ENCODE measurements at places on chromosomes 2 and 18. TPM values are rescaled to one million over a fixed set of nuclear protein-coding genes. Genes with fewer than 3 reads are reported as not detected.
A peak's percentile ranks its signal among the peaks of the same experiment; 100 is the strongest.

DNA sequence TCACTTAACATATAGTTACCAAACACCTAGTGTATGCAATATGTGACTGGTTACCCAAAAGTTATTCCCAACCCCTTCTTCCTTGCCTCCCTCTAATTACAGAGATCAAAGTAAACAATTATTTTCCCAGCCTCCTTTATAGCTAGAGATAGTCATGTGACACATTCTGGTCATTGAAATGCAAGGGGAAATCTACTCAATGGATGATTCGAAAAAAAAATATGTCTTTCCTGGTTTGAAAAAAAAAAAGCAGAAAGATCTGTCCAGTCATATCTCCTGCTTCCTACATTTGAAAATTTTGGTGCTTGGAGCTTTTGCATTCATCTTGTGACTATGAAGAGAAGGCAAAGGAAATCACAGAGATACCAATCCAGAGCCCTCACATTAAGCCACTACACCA lies 27.6 kb upstream of the UGP2 start:
- no peaks in the 10 kb centered on the region for H3K4me1 ChIP-seq
- H3K27me3 ChIP-seq, result no peaks in the 10 kb centered on the region
- H3K36me3 ChIP-seq, result no peaks in the 10 kb centered on the region

DNA sequence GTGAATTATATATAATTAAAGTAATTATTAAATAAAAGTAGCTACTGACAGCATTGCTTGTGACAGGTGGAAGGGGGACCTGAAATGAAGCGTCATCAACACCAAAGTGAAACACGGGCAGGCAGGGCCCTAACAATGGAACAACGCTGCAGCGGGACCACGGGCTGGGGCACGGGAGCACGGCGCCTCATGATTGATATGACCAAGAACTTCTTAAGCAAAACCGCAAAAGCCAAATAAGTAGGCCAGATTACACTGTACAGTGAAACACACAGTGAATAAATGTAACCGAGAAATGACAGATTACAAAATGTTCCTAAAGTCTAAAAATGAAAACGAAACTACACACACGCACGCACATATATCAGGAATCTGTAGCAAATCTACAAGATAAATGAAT lies 81.4 kb downstream of the SNTG2 start:
- no peak overlapping the region for H3K27ac ChIP-seq
- no peak for DNase-seq
- no peaks in the 10 kb centered on the region for H3K36me3 ChIP-seq
- H3K4me3 ChIP-seq, result no peak overlapping the region
- no peaks in the 10 kb centered on the region for H3K4me1 ChIP-seq
- no peaks in the 10 kb centered on the region for H3K27me3 ChIP-seq

GRCh38 chr2:144162652-144163051 lies 357.3 kb downstream of the ZEB2 start:
- no peak overlapping the region for H3K4me3 ChIP-seq
- no peak for DNase-seq
- no peaks in the 10 kb centered on the region for H3K27me3 ChIP-seq
- no peaks in the 10 kb centered on the region for H3K36me3 ChIP-seq
- H3K4me1 ChIP-seq, result no peaks in the 10 kb centered on the region

ELOA2 gene
- not detected for total RNA-seq

DNA sequence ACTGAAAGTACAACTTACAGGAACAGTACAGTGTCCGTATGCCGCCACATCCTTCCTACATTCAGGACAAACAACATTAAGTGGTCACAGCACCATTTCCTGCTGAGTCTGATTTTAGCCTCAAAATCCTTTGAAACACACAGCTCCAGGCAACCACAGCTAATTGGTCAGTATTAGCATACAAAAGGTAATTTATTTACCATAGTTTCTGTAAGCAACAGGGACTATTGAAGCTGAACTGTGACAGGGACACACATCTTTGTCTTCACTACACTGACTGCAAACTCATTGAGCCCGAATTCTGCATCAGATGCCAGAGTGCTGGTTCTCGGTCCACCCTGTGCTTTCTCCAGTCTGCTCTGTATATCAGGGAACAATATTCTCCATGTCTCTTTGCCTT lies 151.8 kb downstream of the ST6GAL2 start:
- H3K4me1 ChIP-seq, result no peaks in the 10 kb centered on the region
- H3K27ac ChIP-seq, result no peak overlapping the region
- H3K4me3 ChIP-seq, result no peak overlapping the region
- no peak for DNase-seq
- H3K36me3 ChIP-seq, result no peaks in the 10 kb centered on the region

CD8B2 gene
- total RNA-seq, result under 0.01 TPM

PLCD4 gene
- total RNA-seq, result 2.6 TPM

- peak overlapping the region; percentile 92 for H3K27ac ChIP-seq
- H3K27me3 ChIP-seq, result no peaks in the 10 kb centered on the region
- H3K4me3 ChIP-seq, result no peak overlapping the region
- peaks cover 12% of the 10 kb centered on the region for H3K4me1 ChIP-seq
- H3K36me3 ChIP-seq, result no peaks in the 10 kb centered on the region
- peak; percentile 37 for DNase-seq
These were observed 95.0 kb downstream of the TMEM17 start for GRCh38 chr2:62410926-62411456.

CHST10 gene
- 17.0 TPM for total RNA-seq

DNA sequence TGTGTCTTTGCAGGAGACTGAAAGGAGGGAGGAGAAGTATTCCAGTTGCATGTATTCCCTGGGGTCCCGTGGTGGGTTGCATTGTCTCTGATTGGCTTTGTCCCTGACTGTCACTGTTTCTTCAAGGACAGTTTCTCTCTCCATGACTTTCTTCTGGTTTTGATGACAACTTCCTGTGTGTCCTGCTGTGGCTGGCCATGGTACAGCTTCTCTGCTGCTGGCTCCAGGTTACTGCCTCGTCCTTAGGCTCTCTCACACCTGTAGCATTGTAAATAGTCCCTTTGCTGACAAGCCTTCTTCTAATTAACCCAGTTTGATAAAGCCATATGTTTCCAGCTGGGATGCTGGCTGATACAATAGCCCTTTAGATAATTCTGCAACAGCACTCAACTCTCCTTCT lies 129.0 kb downstream of the LPIN1 start:
- H3K4me1 ChIP-seq, result no peaks in the 10 kb centered on the region
- H3K27me3 ChIP-seq, result no peaks in the 10 kb centered on the region
- no peak for DNase-seq
- H3K36me3 ChIP-seq, result no peaks in the 10 kb centered on the region

UGT1A7 gene
- not detected for total RNA-seq

Data from breast epithelium (tissue), 4 donors.